ENCODE measurements at places on chromosomes 7 and 10. TPM values are rescaled to one million over a fixed set of nuclear protein-coding genes. Genes with fewer than 3 reads are reported as not detected.

Gene LIPF
- total RNA-seq, result not detected

Gene ZNF467
- 5.2 TPM for total RNA-seq

- DNase-seq, result no peak
Observed at GRCh38 chr10:90889636-90890035, 17.9 kb downstream of the RPP30 start.

- DNase-seq, result no peak
Observed at GRCh38 chr10:33010132-33011037, 52.4 kb upstream of the ITGB1 start.

Gene DNAJC2
- 13.9 TPM for total RNA-seq

DNA sequence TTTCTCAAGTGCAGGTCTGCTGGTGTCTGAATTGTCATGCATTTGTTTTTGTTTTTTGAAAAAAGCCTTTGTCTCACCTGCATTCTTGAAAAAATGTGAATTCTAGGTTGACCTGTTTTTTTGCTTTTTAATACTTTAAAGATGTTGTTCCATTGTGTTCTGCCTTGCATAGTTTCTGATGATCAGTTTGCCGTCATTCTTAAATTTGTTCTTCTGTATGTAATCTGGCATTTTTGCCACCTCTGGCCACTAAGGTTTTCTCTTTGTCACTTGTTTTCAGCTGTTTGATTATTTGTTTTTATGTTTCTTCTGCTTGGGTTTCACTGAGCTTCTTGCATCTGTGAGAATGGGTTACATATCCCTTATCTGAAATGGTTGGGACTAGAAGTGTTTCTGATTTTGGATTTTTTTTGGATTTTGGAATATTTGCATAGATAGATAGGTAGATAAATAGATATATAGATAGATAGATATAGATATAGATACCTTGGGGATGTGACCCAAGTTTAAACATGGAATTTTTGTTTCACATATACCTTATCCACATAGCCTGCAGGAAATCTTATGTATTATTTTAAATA, 16.5 kb downstream of the MGMT start:
- no peak for DNase-seq

Measured in left ventricle myocardium inferior (tissue), 1 donor.